ENCODE measurements at places on chromosomes 1 and 21.

- no peak for DNase-seq
These were observed 493.8 kb upstream of the CHRM3 start for GRCh38 chr1:238892612-238893011.

- no peak for DNase-seq
These were observed 40.1 kb downstream of the AHDC1 start for GRCh38 chr1:27563591-27564471.

DNA sequence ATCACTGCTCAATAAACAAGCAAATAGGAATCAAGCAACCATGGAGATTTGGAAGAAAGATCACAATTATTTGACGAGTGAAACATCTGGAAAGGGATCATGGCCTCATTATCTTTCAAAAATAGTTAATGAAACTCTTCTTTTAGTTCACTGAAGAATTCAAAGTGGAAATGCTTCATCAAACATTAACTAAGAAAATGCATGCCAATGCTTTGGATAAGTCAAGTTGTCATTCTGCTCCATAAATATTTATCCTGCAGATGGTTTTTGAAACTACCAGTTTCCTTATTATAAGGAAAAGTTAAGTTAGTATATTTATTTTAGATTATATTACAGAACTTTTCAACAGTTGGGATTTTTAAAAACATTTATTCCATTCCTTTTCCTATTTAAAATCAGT, 206.5 kb upstream of the ADGRL2 start:
- no peak for DNase-seq

DNA sequence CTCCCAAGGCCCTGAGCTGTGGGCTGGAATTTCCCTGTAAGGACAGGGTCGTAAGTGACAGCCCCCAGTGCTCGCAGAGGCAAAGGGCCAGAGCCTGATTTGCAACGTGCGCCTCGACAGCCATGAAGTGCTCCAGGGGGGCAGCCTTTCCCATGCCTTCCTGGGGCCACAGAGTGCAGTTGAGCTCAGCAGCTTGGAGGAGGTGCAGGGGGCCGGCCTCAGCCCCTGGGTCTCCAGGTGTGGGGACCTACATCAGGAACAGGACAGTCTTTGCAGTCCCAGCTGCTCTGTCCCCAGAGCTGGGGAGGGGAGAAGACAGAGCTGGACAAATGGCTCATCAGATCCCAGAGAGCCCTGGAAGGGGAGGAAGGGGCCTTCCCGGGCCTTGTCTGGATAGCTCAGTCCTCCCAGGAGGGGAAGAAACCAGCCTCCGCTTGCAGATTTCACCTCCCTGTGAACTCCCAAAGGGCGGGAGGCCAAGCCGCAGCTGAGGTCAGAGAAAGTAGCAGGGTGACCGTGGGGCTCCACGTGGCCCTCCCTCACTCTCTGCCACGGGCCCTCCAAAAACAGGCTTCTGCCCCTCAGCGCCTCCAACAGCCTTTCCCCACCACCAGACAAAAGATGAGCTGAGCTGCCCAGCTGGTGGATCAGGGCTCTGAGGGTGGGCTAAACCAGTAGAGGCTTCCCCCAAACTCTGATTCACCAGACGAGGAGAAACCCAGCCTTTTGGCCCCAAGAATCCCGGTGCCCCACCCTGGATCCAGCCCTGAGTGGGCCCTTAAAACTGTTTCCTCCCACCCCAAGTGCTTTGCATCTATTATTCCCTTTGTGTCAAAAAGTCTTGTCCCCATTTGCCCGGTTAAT, 76.5 kb downstream of the DHRS3 start:
- DNase-seq, result no peak

- no peak for DNase-seq
These were observed 360 bp upstream of the GBP3 start for GRCh38 chr1:89023026-89023425.

- peak; percentile 11 for DNase-seq
These were observed at the start of gene CCSAP for GRCh38 chr1:229342656-229343569. CCSAP (minus strand) TSS chr1:229343047; CDS start chr1:229342465, 582 bp downstream.

DNA sequence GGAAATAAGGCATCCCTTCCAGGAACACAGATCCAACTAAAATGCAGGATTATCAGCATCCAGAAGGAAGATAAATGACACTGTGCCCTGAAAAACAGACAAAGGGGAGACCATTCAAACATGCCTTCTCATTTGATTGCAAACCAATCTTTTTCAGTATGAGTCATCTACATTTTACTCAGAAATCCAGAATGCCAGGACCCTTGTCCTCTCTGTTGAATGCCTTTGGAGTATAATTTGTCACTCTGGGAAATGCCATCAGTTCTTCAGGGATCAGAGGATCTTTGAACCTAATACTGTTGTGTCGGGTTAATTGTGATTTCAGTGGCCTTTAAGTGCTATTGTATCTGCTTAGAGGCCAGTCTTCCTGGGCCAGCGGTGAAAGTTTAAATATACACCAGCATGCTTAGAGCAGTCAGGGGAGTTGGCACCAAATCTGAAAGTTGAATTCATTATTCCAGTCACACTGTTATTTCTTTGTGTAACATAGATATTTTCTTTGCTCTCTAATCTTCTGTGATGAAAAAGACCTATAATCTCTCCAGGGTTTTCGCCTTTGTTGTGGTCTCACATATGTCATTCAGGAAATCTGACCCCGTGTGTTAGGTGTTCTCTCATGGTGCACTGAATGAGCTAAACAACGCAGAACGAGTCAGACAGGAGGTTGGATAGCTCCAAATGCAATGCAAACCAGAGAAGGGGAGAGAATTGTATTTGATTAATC, 364.8 kb upstream of the SGIP1 start:
- DNase-seq, result no peak

- no peak for DNase-seq
These were observed 1.2 kb downstream of the WNT4 start for GRCh38 chr1:22141554-22142314.

GRCh38 chr1:217272385-217272784, 358.5 kb downstream of the GPATCH2 start:
- DNase-seq, result no peak

DNA sequence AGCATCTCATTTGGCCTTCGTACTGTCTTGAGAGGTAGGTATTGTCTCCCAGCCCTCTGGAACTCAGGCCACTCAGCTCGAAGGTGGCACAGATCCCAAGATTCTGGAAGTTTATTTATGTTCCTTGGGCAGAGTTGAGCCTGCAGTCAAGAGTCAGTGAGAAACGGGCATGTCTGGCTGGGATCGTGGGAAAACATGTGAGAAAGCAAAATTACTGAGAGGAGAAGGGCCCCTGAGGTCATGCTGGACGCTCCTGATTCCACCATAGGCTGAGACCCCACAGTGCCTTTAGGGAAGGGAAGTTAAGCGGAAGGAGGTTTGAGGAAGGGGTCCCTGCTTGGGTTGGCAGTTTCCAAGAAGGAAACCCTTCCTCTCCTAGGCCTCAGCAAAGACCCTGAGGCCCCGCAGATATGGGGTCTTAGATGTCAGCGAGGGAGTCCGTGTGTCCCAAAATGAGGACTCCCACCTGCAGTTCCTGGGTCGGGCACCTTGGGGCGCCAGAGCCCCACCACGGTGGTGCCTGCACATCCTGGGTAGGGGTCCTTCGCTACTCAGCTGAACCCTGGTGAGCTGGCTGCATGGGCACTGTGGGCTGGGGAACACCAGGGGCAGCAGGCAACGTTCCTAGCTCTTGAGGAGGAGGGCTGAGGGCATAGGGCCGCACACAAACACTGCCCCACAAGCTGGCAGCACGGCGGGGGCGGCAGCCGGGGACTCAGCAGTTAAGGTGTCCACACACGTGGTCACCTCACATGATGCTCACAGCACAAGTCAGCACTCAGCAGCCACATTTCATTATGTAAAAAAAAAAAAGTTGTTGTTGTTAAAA, 12.3 kb upstream of the SEMA4A start:
- DNase-seq, result no peak

- no peak for DNase-seq
These were observed 349.4 kb upstream of the NFIA start for GRCh38 chr1:60732977-60733401.

DNA sequence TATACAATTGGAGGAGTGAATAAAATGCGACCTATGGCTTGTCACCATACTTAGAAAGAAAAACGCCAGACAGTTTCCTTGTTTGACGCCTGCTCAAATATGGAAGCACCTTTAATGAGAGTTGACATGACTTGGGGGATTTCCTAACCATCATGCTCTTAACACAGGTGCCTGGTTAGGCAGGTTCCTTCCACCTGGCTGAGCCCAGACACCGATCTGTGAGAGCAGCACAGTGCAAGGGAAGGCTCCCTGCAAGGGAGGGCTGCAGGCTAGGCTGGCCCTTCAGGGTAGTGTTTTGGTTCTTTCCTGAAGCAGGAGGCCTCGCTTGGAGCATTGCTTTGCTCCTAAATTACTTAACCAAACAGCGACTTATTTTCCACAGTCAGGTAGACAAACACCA, 24.6 kb upstream of the KLHDC8A start:
- no peak for DNase-seq

DNA sequence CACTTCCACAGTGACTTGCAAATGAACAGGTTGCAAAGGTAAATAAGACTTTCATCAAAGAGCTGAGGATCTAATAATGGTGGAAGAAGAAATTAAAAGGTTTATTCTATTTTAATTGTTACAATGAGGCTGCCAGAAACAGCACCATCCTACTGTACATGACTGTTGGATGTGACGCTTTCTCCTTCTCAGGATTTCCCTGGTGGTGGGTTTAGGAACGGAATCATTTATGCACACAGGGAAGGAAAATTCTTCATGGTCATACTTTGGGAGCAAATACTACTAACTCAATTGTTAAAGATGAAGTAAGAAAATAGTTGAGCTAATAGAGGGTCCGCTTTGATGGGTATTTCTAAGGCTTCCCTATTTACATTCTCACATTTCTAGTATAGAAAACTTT, 22.2 kb upstream of the LYPLAL1 start:
- no peak for DNase-seq

- no peak for DNase-seq
These were observed 118.3 kb downstream of the CNIH3 start for GRCh38 chr1:224734261-224734935.

DNA sequence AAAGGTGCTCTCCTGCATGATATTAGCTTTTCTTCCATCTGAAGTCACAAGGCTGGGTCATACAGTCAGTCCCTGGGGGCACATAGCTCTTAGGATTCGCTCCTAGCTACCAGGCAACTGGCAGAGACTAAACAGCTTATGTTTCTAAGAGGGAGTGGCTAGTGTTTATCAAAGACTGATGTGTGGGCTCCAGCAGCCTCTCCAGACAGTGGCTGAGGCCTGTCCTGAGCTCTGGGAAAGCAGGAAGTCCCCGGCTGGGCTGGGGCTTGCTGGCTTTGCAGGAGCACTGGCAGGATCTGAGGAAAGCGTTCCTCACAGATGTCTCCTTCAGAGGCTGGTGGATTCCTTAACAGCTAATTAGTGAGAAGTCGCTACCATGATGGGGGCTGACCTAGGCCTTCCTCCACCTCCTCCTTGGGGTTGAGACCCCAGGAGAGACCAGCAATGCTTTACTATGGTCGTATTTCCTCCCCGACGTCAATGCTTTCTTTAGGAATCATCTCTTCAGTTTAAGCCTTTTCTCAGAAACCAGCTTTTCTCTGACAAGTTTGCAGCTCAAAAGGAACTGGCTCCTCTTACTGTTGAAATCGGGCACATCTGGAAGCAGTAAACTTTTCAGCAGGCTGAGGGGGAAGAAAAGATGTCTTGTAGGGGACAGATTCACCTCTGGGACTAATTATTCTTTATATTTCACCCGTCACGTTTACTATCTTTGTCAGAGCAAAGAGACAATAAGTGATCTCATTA, 33.5 kb upstream of the HHAT start:
- DNase-seq, result no peak

- DNase-seq, result no peak
These were observed 290.4 kb upstream of the POU3F1 start for GRCh38 chr1:38336961-38337360.

GRCh38 chr1:223257856-223258550, 106.0 kb downstream of the SUSD4 start:
- DNase-seq, result no peak

- DNase-seq, result no peak
These were observed 70.2 kb downstream of the SH3GLB1 start for GRCh38 chr1:86774305-86775295.

DNA sequence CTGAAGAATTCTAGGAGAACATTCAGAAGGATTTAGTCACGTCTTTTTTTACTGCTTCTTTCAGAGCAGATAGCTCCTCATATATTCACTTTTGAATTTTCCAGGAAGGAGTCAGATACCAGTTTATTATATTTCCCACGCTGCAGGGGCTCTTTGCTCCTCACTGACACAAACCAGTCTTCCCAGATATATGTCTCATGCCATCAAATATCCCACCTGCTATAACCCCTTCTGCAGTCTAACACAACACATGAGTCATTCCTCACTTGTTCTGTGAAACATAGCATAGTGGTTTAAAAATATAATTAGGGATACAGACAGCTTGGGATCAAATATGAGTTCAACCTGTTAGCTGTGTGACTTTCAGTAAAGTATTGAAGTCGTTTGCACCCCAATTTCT, 251.7 kb upstream of the DPYD start:
- no peak for DNase-seq

DNA sequence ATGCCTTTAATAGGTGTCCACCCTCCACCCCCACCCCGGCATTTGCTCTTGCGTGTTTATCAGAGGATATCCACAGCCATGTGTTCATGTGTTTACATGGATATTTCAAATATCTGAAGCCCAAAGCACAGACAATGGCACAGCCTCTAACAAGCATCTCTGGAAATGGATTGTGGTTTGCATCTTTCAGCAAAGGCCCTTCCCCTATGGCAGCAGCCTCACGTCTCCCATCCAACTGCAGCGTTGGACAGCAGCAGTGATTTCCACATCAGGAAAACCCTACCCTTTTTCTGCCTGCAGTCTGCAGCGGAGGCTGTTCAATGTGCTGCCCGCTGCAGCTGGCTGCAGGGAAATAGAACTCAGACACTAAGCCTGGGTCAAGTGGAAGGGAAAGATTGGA, 1.6 kb downstream of the RASSF5 start:
- no peak for DNase-seq

DNA sequence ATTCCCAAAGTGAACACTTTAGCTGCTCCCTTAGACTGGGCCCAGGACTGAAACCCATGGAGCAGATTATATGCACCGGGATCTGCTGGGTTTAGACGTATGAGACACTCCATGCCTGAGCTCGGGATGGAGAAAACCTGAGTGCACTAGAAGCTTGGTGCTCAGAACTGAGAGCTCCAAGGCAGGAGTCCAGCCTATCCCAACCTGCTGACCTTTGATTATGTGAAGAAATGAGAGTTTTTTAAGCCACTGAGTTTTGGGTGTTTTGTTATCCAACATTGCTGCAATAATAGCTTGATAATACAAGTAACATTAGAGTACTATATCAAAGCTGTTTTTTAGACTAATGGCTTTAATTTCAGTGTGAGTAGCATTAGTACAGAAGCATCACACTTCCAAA, 131.5 kb upstream of the KCNK1 start:
- DNase-seq, result no peak

GRCh38 chr1:59243550-59243949, 53.3 kb upstream of the FGGY start:
- no peak for DNase-seq

- no peak for DNase-seq
These were observed 18.4 kb downstream of the FMN2 start for GRCh38 chr1:240109920-240110636.

GRCh38 chr1:171998711-171999110, 157.4 kb downstream of the DNM3 start:
- DNase-seq, result no peak

GRCh38 chr1:111449703-111450017, 396 bp downstream of the ATP5PB start:
- no peak for DNase-seq

- DNase-seq, result no peak
These were observed 25.5 kb downstream of the CDC14A start for GRCh38 chr1:100377590-100378361.
